Cardiac muscle cell (in vitro differentiated cells and primary cell): ENCODE measurements at places on chromosomes 7 and 10.

DNA sequence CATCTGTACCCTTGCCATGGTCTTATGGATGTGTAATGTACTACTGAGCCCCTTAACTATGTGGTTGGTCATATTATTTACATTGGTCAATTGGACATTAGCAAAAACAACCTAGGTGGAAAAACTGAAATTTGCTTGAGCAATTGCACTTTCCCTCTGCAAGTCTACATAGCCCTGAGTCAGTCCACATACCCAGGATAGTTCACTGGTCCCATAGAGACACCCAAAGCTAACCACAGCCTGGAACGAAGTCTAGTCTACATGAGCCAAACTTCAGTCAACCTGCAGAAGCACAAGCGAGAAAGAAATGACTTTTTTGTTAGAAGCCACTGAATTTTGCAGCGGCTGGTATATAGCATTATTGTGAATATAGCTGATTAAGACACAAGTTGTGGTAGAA is 37.6 kb upstream of the COL1A2 start:
- no peak for DNase-seq

DNA sequence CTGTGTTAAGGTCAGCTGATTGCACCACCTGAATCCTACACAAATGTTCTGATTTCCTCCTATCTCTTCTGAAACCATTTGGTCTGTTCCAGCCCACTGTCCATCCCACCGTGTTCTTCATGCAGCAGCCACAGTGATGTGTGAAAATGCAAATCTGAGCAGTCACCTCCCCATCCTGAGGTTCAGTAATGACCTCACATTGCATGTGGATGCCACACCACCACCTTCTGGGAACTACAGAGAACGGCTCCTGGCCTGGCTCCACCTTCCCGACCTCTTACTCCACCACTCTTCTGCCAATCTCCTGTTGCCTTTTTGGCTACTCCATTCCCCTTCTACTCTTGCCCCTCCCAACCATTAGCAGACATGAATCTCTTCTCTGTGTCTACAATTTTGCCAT is 244.4 kb downstream of the TNS3 start:
- DNase-seq = no peak

- peak; percentile 64 for DNase-seq
Observed at GRCh38 chr10:126905776-126906703, 812 bp downstream of the DOCK1 start.

GRCh38 chr7:87933953-87934698 is at the start of gene ADAM22:
TSS of gene ADAM22 (plus strand) at chr7:87934251. CDS start at chr7:87934466, 215 bp downstream.
- DNase-seq = peak; percentile 96

DNA sequence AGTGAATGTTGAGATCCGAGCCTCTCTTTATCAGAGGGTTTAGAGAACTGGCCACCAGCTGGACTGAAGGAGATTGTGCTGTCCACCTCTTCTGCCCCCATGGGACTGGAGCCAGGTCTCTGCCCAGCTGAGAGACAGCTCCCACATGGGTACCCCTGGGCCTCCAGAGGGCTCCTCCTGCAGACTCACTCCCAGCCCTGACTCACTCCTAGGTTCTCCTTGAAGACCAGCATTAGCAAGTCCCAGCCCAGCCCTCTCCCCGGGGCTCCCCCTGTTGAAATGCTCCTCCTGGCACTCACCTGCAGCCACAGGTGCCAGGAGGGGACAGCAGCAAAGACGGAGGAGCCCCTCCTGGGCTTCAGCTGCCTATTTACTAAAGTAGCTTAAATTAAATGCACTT is 126.9 kb downstream of the CXCL12 start:
- DNase-seq = no peak
